ENCODE measurements at places on chromosomes 12 and 14.

DNA sequence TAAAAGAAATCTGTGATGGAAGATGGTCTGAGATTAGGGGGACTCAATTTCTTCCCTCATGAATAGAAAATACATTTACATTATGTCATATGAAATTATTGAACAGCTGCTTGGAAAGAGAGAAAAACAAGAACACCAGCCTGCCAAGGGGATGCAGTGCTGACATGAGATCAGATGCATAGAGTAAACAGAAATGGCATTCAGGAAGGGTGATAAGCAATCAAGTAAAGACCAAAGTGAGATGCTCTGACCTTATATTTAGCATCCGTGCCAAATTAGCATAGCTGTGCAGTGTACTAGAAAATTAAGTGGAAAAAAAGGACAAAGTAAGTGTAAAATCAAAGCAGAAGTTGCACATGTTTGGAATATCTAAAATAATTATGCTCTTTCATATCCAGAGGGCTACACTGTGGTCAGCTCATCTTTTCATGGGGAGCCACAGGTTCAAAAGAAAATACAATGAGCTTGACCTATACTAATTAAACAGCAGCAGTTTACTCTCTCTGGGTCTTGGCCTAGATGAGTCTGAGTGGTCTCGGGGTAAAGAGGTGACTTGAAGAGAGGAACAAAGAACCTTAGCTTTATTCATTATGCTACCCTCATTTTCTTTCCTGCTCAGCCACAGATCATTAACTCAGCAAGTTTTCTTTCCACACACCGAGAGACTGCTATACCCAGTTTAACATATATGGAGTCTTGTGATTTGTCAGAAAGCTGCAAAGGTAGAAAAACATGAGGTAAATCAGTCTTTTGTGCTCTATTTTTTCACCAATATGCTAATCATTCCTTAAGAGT is 359.4 kb upstream of the FOXG1 start:
- DNase-seq: no peak

GRCh38 chr12:132662901-132663755 is 24.0 kb downstream of the POLE start:
- no peak for DNase-seq

GRCh38 chr14:95431199-95432143 is 85.0 kb downstream of the SYNE3 start:
- DNase-seq: peak; percentile 51

DNA sequence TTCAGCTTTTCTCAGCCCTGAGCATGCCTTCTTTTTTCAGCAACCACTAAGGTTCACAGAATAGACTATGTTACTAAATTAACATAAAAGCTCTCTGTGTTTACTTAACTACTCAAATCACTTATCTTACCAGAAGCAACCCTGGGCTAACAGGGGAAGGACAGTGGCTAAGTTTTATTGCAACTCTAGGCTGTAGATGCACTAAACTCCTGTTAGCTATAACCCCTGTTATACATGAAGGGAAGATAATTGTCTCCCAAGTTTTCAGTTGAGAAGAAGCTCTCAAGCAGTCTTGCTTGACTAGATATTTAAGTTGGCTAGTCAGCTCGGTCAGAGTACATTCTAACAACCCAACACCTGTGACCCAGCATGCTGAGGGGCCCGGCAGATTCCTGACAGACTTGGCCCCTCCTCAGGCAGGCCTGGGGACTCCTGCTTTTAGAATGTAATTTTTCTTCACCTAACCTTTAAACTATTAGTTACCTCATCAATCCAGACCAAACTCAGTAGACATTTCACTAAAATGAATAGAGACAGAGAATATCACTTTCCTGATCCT is 464.5 kb downstream of the EGLN3 start:
- DNase-seq: no peak

GRCh38 chr12:49055092-49055491 is 5.5 kb downstream of the KMT2D start:
- DNase-seq: no peak
